ENCODE measurements at places on chromosomes 7 and 10.
A peak's percentile ranks its signal among the peaks of the same experiment; 100 is the strongest.

GRCh38 chr7:134364619-134365037 is 47.9 kb upstream of the SLC35B4 start:
- no peak for DNase-seq

GRCh38 chr7:83130191-83130590 is 32.5 kb downstream of the PCLO start:
- DNase-seq: no peak

- DNase-seq: no peak
Measured at GRCh38 chr7:34939175-34939574, 98.1 kb downstream of the DPY19L1 start.

DNA sequence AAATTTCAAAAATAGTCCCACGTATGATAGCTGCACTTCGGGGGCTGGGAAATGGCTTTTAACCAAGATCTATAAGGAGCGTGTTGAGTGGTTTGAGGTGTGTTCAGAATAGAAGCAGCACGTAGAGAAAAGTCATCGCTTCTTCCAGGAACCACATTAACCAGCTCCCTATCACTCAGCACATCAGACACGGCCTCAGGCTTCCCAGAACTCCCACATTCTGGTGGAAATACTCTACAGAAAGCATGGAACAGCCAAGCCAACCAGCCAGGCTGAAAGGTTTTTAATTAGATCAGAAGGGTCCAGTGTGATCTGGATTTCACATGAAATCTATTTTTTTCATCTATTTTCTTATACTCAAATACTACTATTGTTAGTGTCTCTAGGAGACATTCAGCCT is 231.5 kb upstream of the NRP1 start:
- no peak for DNase-seq

DNA sequence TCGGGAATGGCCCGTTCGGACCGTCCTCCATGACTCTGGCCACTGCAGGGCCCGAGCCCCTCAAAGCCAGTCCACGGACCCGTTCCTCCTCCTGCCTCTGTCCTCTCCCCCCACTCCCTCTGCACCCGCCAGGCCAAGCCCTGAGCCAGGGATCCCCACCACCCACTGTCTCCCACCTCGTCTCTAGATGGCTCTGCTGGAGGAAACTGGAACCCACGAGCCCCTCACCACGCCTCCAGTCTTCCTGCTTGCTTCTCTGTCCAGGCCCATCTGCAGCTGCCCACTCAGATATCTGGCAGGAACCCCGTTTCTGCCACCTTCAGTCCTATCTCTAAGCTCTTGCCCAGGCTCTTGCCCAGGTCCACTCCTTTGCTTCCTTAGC is 24.3 kb downstream of the GRID2IP start:
- no peak for DNase-seq

DNA sequence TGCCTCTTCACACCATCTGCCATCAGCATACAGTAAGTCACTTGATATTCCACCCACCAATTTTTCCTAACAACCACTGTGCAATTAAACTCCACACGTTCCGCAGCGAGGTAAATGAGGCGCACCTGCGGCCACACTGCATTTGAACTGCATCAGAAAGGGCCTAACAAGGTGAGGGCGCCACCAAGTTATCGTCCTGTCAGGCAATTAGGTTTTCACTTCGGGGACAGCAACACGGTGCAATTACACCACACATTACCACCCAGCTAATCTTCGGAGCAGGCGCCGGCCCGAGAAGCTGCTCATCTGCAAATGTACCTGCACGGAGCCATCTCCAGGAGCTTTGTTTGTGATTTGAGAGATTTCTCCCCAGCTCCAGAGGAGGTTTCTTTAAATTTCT is 84.4 kb downstream of the EBF3 start:
- DNase-seq: peak; percentile 48

DNA sequence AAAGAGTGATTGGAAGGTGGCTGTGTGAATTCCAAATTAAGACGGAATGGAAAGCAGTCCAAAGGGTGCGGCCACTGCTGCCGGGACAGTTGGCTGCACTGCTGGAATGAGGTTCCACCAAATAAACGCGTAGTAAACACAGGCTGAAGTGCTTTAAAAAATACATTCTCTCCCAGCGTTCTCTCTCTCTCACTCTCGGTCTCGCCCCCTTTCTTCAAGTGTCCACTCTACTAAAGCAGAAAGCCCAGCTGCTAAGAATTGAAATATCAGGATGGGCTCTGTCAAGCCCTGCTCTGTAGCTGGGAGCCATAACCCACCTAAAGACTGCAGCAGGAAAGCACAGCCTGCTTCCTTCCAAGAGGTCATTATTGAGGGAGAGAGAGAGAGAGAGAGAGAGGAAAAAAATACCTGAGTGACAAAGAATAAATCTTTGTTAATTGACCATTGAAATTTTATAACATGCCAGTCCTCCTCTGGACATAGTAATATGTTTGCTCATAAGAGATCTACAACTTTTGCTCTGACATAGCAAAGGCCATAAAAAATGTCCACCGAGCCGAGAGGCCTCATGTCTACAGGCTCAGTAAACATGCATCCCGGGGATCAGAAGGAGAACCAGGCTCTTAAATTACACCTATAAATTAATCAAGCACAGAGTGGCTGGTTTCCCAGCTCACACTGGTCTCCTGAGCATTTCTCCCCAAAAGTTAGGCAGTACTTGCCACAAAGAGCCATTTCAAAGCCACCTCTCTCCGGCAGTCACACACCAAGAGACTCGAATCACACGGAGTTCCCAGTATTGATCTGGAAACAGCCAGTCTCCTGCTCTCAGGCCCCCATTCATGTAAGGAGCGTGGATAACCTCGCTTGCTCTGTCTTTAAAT is 72.8 kb downstream of the FGFR2 start:
- no peak for DNase-seq

DNA sequence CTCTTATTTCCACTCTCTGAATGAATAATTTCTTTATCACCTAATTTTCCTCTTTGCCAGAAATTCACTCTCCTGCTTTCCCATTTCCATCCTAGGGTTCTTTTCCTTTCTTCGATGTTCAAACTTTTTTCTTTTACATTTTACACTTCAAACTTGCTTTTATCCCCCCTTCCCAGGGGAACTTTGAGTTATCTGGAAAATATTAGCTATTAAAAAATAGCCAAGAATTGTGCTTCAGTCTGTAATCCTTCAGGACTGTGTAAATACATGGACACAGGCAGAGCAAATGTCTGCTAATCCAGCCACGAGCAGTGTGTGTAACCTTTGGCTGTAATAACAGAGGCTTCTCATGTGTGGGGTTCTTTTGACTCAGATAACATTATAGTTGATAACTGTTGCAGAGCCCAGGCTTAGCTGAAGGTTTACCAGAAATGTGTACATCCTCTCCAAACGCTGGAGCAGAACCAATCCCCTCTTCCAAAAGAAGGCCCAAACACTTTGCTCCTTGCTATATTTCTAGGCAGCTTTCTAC is 4.6 kb downstream of the ASB4 start:
- no peak for DNase-seq

GRCh38 chr10:75474106-75474505 is 42.7 kb downstream of the LRMDA start:
- DNase-seq: no peak

- no peak for DNase-seq
Measured at GRCh38 chr7:157080111-157080730, 58.5 kb upstream of the UBE3C start.

DNA sequence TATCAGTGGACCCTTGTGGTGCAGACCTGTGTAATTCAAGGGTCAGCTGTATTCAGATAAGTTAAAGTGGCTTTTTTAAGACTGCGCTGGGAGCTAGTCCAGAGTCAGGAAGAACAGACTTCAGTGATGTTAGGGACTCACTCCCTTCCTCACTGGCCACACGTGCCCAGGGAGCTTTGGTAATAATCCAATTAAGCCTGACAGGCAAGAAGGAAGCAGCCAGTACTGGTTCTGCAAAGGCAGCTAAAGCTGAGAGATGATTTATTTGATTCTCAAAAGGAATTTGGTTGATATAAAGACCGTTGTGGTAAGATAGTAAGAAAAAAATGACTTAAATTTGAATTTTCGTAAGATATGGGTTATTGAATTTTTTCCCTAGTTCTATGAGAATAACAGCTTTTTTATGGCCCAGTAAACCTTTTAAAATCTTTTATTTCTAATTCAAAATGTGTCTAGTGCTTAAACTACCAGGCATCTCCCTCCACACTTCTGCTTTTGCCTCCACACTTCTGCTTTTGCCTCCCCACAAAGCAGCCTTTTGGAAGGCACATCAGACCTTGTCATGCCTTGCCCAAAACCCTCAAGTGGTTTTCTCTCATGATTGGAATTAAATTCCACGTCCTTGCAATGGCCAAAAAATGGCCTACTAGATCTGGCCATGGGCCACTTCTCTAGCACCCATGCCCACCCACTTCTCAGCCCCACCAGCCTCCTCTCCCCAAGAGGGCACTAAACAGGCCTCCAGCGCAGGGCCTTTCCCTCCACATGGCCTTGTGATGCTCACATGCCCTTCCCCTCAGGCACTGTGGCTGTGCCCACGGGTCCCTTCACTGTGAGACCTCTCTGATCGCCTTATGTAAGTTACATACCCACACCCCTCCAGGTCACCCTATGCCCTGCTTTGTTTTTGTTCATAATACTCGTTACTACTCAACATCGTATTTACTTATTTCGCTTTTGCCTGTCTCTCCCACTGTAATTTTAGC is 92.5 kb downstream of the POU6F2 start:
- no peak for DNase-seq

DNA sequence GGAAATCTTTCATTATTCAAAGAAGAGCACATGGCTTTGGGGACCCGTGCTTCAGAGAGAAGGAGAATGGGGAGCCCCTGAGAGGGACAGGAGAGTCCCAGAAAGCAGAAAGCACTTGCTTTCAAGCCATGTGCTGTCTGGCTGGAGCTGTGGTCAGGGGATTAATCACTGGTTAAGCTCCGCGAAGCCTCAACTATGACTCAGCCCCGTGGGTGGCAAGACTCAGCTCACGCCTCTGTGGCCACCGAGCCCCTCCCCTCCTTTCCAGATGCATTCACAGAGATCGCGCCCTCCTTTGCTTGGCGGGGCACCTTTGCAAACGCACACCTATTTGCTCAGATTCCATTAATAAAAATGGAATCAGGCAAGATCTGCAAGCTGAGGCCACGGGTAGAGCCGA is 202.9 kb upstream of the TCERG1L start:
- DNase-seq: no peak

DNA sequence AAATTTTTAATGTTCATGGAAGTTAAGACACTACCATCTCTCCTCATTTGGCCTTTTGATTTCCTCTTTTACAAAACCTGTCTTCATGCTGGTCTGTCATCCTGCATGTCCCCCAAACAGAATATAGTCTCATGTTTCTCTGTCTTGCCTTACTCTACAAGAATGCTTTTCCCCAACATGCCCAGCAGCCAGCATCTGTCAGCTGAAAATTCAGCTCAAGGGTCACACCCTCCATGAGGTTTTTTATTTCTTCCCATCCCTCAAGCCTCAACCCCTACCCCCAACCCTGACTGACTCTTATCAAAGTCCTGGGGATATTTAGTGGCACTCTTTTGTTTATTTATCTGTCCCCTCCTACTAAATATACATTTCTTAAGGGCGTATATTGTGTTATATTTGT is 202.0 kb downstream of the ANK3 start:
- DNase-seq: no peak

- no peak for DNase-seq
Measured at GRCh38 chr7:69982197-69982596, 383.9 kb downstream of the AUTS2 start.

- DNase-seq: no peak
Measured at GRCh38 chr7:5381071-5381772, 42.4 kb downstream of the TNRC18 start.

DNA sequence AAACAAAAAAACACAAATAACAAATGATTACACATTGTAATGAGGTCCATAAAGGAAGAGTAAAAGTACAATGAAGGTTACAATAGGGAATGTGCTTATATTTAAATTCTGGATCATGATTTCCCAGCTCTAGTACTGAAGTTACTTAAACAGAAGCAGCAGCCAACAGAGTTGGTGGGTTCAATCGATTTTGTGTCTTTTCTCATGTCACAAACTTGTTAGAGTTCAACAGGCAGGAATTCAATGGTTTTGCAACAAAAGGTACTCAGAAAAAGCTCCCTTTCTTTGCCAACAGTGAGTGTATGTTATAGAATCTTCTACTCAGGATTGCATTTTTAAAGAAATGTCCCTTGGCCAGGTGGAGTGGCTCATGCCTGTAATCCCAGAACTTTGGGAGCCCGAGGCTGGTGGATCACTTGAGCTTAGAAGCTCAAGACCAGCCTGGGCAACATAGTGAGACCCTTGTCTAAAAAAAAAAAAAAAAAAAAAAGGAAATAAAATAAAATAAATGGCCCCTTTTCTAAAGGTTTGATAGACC is 29.6 kb upstream of the IL6 start:
- DNase-seq: no peak

- no peak for DNase-seq
Measured at GRCh38 chr10:89241486-89242344, 9.9 kb downstream of the LIPA start.

- DNase-seq: no peak
Measured at GRCh38 chr7:109663806-109664205, 1094.1 kb downstream of the DNAJB9 start.

- DNase-seq: no peak
Measured at GRCh38 chr7:124460056-124460450, 305.5 kb downstream of the GPR37 start.

- no peak for DNase-seq
Measured at GRCh38 chr10:12945690-12946359, 55.7 kb downstream of the CCDC3 start.

DNA sequence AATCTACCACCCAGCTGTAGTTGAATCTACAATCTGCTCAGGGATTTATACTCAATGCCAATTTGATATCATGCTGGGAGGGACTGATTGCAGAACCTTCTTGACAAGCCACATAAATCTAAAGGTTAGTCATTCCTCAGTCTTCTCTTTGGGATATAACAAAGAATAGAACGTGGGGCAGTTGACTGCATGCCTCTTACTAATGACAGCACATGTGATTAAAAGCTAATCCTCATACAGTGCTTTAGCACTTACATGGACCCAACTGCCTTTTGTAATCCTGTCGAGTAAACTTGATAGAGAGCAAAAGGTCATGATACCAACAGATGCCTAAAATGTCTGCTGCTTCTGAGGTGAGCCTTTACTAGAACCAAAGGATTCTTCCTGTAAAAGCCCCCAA is 12.3 kb downstream of the KLHL7 start:
- DNase-seq: no peak

- DNase-seq: no peak
Measured at GRCh38 chr10:131323025-131323424, 11.5 kb upstream of the TCERG1L start.

GRCh38 chr7:24652251-24652939 is 79.1 kb downstream of the PALS2 start:
- DNase-seq: no peak

GRCh38 chr10:116973946-116974455 is 31.0 kb downstream of the SHTN1 start:
- no peak for DNase-seq

DNA sequence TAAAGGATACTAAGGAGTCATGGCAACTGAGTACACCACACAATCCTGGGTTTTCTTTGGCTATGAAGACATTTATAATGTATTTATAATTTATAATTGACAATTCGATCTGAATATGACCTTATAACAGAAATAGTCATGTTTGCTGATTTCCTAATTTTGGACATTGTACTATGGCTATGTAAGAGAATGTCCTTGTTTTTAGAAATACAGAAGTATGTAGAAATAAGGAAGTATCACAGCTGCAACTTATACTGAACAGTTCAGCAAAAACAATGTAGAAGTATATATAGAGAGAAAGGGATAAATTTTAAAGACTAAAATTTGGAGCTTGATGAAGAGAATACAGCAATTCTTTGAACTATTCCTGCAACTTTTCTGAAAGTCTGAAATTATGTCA is 32.6 kb downstream of the PRLHR start:
- no peak for DNase-seq

GRCh38 chr10:28343987-28344895 is 41.4 kb upstream of the MPP7 start:
- DNase-seq: no peak
